HFF-Myc (cell line): ENCODE measurements at places on chromosomes 2 and 18.

DNA sequence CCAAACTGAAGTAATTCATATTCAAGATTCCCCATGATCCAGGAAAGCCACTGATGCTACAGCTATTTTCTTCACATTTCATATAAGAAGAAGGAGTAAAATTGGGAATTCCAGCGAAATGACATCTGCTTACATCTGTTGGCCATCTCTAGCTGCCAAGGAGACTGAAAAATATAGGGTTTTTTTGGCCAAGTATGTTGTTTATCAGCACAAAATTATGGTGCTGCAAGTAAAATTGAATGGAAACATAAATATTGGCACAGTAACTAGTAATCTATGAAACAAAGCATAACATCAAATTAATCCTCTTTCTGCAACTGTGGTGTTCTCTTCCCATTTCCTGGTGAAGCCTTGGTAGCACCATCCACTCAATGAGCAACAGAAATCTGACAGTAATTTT, 649.5 kb upstream of the ZNF804A start:
- DNase-seq: no peak

DNA sequence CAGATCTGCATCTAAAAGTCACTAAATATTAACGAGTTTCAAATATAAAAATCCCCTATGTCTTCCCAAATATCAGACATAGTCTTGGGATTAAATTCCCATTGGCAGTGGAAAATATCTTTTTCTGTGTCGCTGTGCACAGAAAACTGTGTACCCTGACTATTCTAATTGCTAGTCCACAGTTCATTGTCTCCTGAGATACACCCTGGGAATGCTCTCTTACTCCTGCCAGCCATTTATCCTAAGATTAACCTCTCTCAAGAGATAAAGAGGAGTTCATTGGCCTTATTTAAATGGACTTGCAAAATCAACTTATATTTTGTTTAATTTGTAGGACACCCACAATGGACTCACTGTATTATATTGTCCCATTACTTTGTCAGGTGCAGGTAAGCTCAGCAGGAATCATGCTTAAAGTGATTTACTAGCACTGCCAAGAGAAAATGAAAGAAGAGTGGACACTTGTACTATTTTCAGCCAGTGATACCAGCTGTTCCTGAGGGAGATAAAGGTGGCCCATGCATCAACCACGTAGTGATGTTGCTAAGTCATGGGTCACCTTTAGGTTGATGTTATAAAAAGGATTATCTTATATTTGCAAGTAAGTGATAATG, 553.8 kb downstream of the PIK3C3 start:
- DNase-seq: no peak

- DNase-seq: no peak
These were observed 59.2 kb upstream of the ATL2 start for GRCh38 chr2:38436227-38436664.

- DNase-seq: no peak
These were observed 173.3 kb downstream of the TRIB2 start for GRCh38 chr2:12890066-12890465.

GRCh38 chr2:240431271-240431660, 4.2 kb upstream of the GPC1 start:
- DNase-seq: no peak
